Astrocyte of the hippocampus (primary cell): ENCODE measurements at places on chromosomes 6 and 20.

DNA sequence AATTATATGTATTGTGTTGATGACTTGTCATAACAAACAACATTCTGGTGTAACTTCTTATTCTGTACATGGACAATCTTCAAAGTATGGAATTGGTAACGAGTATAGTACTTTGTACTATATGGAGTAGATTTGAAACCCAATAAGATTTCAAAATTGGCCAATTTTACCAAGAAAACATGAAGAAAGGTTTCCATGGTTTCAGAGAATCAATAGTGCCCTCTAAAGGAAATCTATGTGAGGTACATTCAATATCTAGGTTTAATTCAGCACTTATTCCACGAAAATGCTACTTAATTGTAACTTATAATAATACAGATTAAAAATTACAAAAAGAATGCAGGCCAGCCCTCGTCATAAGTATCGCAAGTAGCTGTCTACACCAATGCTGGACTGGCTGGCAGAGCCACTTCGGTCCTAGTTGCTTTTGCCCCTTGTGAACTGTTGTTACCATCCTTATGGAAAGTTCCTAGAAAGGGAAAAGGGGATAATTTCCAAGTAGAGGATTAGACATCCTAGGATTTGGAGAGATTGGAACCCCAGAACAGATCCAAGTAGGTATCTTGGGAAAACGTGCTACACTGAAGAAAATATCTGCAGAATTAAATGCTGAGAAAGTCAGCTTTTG is 70.9 kb downstream of the LCA5 start:
- DNase-seq, result peak; percentile 46

- DNase-seq, result peak; percentile 74
These were observed 13.9 kb downstream of the PTK7 start for GRCh38 chr6:43089874-43090558.

DNA sequence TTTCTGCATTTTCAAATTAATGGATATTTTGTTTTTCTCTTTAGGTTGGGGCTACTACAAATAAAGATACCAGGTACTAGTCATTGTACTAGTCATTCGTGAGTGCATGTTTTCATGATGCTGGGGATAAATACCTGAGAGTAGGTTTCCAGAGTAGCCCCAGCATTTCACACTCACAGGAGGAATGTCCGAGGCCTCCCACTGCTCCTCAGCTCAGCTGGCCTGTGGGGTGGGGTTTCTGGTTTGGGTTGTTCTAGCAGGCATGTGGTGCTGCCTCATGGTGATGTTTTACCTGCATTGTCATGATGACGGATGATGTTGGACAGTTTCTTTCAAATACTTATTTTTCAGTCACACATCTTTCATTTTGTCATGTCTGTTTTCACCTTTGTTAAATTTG is 144.5 kb downstream of the SMOC2 start:
- no peak for DNase-seq

DNA sequence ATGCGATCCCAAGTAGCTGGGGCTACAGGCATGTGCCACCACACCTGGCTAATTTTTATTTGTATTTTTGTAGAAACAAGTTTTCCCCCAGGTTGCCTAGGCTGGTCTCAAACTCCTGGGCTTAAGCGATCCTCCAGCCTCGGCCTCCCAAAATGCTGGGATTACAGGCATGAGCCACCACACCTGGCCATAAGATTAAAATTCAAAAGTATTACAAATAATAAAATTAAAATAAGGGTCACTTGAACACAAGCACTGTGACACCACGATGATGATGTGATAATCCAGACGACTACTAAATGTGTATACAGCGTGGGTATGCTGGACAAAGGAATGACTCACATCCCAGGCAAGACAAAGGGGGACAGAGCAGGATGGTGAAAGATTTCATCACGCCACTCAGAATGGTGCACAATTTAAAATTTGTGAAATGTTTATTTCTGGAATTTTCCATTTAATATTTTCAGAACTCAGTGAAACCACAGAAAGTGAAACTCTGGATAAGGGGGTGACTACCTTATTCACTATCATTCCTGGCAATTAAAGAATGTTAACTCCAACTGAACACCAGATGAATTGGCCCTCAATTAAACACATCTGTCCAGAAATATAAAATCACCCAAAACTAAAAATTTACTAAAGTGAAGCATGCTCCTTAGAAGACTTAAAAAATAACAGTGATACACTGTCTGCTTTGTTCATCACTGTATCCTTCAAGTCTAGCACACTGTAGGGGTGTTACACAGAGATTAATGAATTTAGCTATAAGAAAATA is 13.1 kb downstream of the B4GALT5 start:
- DNase-seq, result peak; percentile 65

DNA sequence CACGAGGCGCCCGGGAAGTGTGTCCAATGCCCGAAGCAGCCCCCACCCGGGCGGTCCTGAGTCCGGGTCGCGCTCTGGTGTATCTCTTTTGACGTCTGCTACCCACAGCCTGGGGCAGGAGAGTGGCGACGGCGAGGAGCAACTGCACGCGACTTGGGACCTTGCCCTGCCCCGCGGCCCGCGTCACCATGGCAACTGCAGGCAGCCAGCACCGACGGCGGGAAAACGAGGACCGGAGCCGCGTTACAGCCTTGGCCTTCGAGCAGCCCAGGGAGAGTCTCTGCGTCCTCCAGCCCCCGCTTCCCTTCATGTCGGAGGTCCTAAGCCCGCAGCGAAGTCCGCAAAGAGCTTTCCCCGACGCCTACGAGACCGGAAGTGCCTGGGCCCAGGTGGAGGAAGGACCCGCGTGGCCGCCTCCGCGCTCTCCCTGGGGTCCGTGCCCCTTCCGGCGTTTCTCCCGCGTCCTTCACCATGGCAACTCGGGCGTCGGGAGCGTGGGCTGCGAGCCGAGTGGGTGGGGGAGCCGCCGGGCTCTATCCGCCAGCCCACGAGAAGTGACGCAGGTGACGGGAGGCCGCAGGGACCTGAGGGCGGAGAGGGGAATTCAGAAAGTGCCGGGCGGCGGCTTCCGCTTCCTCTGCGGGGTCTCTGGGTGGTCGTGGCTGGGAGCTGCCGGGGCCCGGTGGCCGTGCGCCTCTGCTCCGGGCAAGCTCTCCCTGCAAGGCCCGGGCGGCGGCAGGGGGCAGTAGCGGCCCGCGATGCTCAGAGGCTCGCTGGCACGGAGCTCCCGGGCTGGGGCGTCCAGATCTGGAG is 88.6 kb upstream of the TGM3 start:
- peak; percentile 88 for DNase-seq

DNA sequence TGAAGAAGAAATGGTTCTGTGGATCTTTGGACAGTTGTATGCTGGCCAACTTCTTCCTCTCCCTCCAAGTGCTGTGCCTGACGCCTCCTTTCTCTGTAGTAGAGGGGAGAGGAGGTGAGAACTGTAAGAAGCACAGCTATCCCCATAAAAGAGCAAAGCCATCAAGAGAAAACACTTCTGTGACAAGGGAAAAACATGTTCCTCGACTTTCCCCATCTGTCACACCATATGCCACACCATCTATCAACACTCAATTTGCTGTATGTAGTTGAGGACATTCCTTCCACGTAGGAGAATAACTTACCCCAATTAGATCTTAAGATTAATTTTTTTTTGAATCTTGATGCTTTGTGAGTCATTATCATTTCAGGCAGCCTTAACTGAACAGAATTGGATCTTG is 156.2 kb upstream of the PLCB4 start:
- DNase-seq, result no peak

DNA sequence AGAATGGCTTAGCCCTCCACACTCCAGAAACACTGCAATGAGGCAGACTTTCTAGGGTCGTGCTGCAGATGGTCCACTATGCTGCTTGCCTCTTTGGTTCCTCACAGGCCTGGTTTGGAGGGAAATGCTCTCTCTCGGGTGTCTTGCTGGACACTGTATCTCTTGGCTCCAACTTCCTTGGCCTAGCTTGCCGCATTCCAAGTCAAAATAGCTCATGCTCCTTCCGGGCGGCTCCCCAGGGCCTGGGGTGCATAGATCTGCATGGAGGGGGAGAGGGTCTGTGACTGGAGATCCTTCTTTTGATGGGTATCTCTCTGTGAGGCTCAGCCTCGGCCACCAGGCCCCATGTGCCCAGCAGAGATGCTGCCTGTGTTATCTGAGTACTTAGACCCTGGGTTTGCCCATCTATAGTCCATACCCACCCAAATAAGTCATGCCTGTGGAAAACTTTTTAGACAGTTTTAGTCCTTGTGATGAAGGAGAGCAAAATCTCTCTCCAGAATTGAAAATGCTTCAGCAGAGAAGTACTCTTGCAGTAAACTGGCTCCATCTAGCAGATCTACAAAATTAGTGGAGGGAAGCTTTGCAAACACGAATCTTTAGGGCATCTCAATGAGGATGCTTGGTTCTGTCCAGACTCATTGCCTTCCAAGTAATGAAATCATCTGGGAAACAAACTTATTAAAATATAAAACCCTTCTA is 264.1 kb upstream of the RIN2 start:
- DNase-seq, result no peak
